KG1 (cell line): ENCODE measurements at places on chromosomes 13 and 19.

DNA sequence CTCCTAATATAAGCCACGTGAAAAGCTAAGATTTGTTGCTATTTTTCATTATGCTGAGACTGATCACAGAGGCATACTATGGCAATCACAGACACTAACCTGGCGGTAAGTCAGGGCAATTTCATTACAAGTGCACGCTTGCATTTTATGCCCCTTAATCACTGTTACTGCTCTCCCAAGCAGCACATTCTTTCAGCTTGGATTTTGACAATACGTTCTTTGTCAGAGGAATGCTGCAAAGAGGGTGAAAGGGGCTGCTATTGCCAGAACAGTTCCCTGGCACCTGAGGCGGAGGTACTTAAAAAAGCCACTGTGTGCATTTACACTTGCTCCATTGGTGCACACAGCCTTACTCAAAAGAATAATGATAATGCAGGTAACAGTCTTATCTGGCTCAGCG is 346.6 kb downstream of the RFC3 start:
- DNase-seq, result no peak

- DNase-seq, result no peak
These were observed 33.1 kb downstream of the PCDH8 start for GRCh38 chr13:52815330-52815729.

- peak; percentile 39 for DNase-seq
These were observed 19.8 kb downstream of the TMEM272 start for GRCh38 chr13:51825165-51825592.

DNA sequence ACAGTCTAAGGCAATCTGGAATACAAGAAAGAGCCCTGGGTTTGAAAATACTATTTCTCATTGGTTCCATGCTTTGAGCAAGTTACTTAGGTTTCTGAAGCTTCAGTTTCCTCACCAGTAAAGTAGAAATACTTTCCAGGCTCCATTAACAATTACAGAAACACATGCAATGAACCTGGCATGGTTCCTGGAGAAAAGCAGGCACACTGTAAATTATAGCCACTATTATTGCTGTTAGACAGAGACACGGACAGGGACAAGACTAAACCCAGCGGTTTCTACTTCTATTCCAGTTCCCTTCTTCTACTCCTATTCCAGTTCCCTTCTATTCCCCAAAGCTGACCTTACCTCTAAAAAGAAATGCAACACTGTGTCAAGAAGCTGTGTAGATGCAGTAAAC is 41.2 kb downstream of the MIPEP start:
- DNase-seq, result no peak

DNA sequence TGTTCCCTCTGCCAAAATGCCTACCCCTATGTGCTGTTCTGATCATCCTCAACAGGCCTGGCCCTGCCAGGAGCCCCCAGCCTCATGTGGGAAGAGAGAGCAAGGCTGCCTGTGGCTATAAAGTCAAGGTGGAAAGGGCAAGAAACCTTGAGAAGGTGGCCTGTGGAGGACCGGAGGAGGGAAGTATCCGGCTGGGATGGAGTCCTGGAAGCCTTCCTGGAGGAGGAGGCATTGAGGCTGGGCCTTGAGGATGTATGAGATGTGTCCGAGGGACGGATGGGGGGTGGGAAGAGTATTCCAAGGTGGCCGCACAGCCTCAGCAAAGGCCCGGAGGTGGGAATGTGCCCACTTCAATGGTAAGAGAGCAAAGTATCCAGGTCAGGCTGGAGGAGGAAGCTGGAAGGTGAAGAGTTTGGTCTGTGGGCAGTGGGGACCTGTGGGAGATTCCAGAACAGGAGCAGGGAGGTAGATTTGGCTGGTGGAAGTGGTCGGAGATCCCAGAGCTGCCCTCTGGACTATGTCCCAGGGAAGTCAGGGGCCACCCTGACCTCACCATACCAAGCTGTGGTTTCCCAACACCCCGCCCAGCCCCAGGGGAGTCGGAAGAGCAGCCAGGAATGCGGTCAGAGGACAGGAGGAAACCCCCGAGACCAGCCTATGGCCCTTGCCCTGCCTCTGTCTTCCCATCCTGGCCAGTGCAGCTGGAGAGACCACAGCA is 3.0 kb upstream of the PLIN4 start:
- no peak for DNase-seq

DNA sequence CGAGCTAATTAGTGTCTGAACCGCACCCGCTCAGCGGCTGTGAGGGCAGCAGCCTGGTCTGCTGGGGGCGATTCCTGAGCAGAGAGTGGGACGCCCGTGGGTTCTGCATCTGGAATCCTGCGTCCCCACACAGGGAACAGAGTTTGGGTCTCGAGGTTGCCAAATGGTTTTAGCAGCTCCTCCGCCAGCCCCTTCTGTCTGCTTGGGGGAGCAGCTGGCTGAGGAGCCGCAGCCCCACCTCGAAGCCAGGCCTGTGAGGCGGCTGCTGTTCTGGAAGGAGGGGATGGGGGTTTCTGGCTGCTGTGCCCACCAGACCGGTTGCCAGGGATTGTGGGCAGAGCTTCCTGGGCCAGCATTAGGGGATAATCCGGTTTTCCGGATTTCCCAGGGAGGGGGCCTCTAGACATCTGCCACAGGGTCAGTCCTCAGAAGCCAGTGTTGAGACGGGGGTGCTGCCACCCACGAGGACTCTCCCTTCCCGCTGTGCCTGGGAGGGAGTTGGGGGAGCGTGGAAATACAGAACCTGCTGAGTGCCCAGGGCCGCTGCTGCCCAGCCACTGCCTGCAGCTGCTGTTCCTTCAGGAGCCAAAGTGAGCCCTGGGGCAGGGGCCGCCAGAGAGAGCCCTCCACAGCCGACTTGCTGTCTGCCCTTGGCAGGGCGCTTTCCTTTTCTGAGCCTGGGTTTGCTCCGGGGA is 2.0 kb downstream of the CDC34 start:
- DNase-seq, result no peak

GRCh38 chr13:111411151-111411858 is 90.9 kb downstream of the TEX29 start:
- no peak for DNase-seq

DNA sequence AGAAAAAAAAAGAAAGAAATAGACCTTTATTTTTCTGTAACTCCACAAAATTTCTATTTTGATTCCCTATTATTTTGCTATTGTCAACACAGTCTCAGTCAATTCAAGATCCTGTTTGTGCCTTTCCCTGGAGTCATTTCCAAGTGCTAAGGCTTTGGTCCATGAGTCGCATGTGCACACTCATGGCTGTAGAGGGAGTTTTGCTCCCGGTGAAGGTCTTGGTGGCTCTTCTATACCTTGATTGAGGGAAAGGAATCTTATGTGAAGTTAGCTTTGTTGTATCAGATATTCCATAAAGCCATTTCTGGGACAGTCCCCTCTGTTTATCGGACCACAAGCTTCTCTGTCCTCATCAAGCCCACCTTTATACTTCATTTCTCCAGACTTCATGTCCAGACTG is 58.7 kb upstream of the ALOX5AP start:
- no peak for DNase-seq

DNA sequence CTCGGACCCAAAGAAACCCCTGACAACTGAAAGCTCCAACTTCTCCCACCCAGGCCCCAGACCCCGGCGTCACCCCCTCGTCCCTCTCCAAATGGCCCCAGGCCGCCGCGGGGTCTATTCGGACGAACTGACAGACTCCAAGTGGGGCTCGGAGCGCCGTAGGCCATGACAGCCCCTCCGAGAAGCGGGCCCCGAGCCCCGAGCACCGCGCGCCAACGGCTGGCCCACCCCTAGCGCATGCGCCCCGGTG is 360 bp downstream of the DDX39A start:
- no peak for DNase-seq

DNA sequence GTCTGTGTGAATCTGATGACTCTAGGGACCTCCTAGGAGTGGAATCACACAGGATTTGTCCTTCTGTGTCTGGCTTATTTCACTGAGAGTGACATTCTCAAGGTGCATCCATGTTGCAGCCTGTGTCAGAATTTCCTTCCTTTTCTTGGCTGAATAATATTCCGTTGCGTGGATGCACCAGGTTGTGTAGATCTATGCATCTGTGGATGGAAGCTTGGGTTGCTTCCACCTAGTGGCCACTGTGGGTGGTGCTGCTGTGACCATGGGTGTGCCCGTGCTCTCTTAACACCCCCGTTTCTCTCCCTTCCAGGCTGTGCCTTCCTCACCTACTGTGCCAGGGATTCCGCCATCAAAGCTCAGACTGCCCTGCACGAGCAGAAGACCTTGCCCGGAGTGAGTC is 26.2 kb downstream of the CELF5 start:
- DNase-seq, result no peak

GRCh38 chr13:110274687-110275086 is 32.3 kb downstream of the COL4A1 start:
- DNase-seq, result no peak

DNA sequence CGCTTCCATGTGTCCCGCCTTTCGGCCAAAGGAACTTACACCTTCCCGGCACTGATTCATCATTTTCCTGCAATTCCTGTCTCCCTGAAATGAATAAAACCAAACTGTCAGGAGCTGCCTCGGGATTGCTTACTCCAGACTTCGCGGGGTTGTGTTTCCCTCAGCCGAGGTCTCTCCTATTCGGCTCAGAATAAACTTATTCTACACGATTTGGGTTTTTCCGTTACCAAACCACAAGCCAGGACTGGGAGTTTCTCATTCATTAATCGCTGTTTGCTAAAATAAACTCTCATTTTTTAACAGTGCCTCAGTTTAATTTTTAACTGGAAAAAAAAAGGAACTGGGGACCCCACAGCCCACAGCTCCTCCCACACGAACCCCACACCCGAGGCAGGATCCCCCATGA is 667 bp downstream of the ZNF878 start:
- DNase-seq, result no peak

DNA sequence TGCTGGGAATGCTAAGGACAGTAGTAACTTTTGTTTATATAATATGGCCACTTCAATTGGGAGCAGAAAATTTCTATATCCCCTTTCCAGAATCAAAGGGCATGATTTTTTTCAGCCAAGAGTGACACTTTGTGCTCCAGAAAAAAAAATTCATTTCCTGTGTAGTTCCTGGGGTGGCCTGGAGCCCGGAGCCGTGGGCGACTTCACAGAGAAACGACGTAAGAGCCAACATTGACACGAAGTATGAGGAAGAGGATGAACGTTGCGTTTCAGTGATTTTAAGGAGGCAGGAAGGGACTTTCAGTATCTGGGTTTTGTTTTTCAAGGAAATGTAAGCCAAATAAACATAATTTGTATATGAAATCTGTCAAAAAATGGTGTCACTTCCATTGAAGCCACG is 187.6 kb downstream of the STK24 start:
- no peak for DNase-seq

GRCh38 chr19:9538183-9539058 is at the start of gene ZNF426:
Gene ZNF426, minus strand, starts transcription at chr19:9538645. Its CDS starts 2,413 bp downstream, at chr19:9536232.
- peak; percentile 60 for DNase-seq

DNA sequence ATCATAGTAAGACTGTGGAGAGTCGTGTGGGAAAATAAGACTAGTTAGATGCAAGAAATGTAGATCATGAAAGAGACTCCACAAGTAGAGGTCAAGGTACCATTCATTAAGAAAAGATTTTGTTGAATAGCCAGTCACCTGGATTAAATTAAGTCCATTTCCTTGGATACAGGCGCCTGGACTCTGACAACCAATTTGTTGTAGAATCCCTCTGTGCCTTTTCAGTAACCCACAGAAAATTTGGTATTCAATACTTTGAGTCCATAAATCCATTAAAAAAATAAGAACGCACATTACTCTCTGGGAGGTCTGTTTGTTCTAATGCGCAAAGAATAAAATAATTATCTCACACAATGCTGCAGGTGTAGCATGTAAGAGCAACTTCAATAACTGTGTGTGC is 469.4 kb downstream of the KLF12 start:
- no peak for DNase-seq

- no peak for DNase-seq
These were observed 698 bp downstream of the KANK2 start for GRCh38 chr19:11196406-11197287.

DNA sequence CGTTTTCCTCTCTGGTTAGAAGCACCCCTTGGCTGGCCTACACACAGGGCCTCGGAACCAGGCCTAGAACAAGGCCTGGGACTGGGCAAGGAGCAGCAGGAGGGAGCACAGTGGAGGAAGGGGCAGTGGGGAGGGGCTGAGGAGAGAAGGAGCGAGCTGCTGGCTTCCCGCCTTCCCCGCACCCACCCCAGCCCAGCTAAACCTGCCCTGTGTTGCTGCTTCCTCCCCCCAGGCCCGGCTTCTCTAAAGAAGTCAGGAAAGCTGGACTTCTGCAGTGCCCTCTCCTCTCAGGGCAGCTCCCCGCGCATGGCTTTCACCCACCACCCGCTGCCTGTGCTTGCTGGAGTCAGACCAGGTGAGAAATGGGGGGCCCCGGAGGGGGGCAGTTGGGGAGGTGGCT is 24.3 kb downstream of the LYL1 start:
- no peak for DNase-seq

DNA sequence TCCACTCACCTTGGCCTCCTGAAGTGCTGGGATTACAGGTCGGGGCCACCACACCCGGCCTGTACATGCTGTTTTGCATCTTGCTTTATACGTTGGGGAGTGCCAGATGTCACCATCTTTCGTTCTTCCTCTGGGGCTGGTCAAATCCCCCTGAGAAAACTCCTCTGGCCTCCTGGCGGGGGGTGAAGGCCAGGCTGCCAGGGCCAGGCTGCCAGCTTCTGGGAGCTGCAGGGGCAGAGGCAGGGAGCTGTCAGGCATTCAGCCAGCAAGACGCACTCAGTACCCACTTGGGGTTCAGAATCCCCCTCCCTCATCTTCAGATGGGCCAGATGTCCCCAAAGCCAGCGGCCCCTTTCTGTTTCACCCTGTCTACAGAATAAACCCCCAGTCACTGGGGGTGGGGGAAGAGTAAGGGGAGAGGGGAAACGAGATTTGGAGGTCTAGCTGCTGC is 16.1 kb downstream of the ZSWIM9 start:
- no peak for DNase-seq

- no peak for DNase-seq
These were observed 151.5 kb downstream of the NHLRC3 start for GRCh38 chr13:39189778-39190177.

DNA sequence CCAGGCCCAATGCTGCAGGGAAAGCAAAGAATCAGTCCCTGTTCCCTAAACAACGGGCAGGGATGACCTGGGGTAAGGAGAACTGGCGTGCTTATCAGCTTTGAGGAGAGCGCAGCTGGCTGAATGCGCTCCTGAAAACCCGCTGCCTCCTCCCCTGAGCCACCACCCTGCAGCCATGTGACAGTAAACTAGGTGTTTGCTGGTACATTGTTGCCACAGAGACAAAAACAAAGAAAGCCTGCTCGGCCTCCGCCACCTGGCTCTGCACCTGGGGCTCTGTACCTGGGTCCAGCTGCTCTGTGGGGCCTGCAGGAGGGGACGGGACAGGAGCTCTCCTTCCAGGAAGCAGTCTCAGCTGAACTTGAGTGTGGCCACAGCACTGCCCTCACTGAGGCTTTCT is 21.8 kb downstream of the MCF2L start:
- DNase-seq, result no peak

DNA sequence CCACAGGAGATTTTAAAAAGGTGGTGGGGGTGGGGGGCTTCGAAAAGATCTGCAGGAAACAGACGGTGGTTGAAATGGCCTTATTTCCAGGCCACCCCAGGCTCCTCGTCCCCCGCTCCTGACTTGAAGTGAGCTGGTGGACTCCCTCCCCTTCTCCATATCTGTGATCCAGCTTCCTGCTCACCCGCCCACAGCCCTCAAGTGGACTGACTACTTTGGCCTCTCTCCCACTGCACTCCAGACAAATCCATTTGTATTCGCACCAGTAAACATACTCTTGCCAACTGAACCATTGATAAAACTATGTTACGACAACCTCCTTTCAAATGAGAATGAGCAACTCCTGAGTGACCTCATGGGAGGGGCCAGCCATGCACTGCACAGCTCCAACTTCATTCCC is 259.5 kb downstream of the COL4A1 start:
- DNase-seq, result no peak
